ENCODE measurements at places on chromosomes 16 and 17. TPM values are rescaled to one million over a fixed set of nuclear protein-coding genes. Genes with fewer than 3 reads are reported as not detected.

VTN gene
- 27.8 TPM for polyA plus RNA-seq

MYH8 gene
- polyA plus RNA-seq: not detected

ACE gene
- polyA plus RNA-seq: 3.0 TPM

OMG gene
- polyA plus RNA-seq: 0.22 TPM

RNU2-1 gene
- polyA plus RNA-seq: not detected

FBXL16 gene
- polyA plus RNA-seq: 0.07 TPM

TMIGD1 gene
- polyA plus RNA-seq: not detected

CLEC10A gene
- 3.4 TPM for polyA plus RNA-seq

MC1R gene
- polyA plus RNA-seq: 1.6 TPM

ZNF19 gene
- polyA plus RNA-seq: 2.0 TPM

CEMP1 gene
- 0.44 TPM for polyA plus RNA-seq

NQO1 gene
- polyA plus RNA-seq: 13.6 TPM

STH gene
- not detected for polyA plus RNA-seq

SYCE1L gene
- polyA plus RNA-seq: 1.2 TPM

CD79B gene
- 5.8 TPM for polyA plus RNA-seq

CACNG3 gene
- not detected for polyA plus RNA-seq

TSR1 gene
- 12.8 TPM for polyA plus RNA-seq

ACSM3 gene
- polyA plus RNA-seq: 3.8 TPM

HOXB8 gene
- polyA plus RNA-seq: not detected

PYDC1 gene
- not detected for polyA plus RNA-seq

SPATA22 gene
- 0.37 TPM for polyA plus RNA-seq

WNT9B gene
- polyA plus RNA-seq: 0.51 TPM

ALOXE3 gene
- polyA plus RNA-seq: 0.09 TPM

AURKB gene
- polyA plus RNA-seq: 0.38 TPM

ZNF423 gene
- polyA plus RNA-seq: 2.9 TPM

KRTAP2-4 gene
- not detected for polyA plus RNA-seq

EVPLL gene
- not detected for polyA plus RNA-seq

SOX9 gene
- polyA plus RNA-seq: 16.1 TPM

CAPNS2 gene
- 0.06 TPM for polyA plus RNA-seq

TNK1 gene
- 3.5 TPM for polyA plus RNA-seq

KRTAP4-16 gene
- polyA plus RNA-seq: not detected

SEPTIN12 gene
- polyA plus RNA-seq: not detected

CSHL1 gene
- polyA plus RNA-seq: not detected

CCT6B gene
- 0.67 TPM for polyA plus RNA-seq

NPB gene
- polyA plus RNA-seq: 0.49 TPM

ADAP2 gene
- 4.3 TPM for polyA plus RNA-seq
